ENCODE measurements at places on chromosomes 4 and X.

DNA sequence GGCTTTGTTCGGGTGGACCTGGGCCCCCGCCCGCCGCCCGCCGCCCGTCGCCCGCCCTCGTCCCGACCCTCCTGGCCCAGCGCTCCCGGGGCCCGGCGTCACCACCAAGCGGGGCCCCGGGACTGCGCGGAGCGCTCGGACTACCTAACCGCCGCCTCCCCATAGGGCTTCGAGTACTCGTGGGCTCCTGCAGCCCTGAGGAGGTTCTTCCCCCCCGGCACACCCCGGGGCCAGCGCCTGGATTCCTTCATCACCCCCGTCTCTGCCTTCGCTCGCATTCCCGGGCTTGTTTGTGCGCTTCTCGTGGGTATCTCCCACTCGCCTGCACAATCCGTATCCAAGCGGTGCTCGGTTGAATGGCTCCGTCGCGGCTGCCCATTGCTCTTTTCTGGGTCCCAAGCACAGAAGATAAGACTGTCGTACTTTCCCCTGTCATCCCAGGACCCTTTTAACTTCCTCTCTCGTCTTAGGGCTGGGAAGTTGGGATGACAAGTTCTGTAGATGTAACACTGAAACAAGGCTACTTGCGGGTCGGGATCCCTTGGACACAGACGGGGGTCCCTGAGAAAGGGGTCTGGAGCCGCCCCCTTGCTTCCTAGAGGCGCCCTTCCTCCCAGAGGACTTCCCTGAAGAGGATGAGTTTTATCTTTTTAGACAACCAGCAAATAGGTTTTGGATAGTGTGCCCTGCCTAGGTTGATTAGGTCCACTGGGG is 565 bp downstream of the MOB1B start:
- no peak for DNase-seq

GRCh38 chrX:29858714-29859113 is 356.6 kb upstream of the MAGEB2 start:
- no peak for DNase-seq

DNA sequence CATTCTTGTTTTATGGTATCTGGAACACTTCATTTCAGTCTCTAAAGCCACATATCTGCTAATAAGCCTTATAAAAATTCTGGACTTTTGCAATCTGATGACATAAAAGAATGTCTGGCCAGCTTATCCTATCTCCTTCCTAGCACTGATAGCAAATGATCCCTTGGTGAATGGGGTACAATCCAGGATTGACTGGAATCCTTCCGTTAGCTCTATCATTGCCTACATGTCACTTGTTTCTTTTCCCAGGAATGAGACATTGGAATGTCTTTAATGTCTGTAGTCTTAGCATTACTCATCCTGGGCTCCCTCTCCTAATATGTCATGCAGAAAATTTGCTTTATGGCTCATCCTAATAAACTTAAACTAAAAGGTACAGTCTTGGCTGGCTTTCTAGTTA is 14.8 kb upstream of the PABPC4L start:
- DNase-seq = no peak

GRCh38 chr4:22661443-22661842 is 31.3 kb upstream of the GBA3 start:
- no peak for DNase-seq

Measured in stimulated activated CD8-positive, alpha-beta memory T cell treated with anti-CD3 and anti-CD28 coated beads, Interleukin-4, amount 100 ng/mL, for 1 hour (primary cell).